ENCODE measurements at places on chromosomes 16 and 17.

- DNase-seq = no peak
Observed at GRCh38 chr16:21037736-21038135, 112.9 kb downstream of the DNAH3 start.

GRCh38 chr16:47129755-47130435 is 13.8 kb downstream of the NETO2 start:
- DNase-seq = no peak

- DNase-seq = peak; percentile 54
Observed at GRCh38 chr17:39676198-39676819, 8.1 kb downstream of the PNMT start.

GRCh38 chr17:76700617-76701470 is 9.9 kb downstream of the MXRA7 start:
- DNase-seq = no peak

DNA sequence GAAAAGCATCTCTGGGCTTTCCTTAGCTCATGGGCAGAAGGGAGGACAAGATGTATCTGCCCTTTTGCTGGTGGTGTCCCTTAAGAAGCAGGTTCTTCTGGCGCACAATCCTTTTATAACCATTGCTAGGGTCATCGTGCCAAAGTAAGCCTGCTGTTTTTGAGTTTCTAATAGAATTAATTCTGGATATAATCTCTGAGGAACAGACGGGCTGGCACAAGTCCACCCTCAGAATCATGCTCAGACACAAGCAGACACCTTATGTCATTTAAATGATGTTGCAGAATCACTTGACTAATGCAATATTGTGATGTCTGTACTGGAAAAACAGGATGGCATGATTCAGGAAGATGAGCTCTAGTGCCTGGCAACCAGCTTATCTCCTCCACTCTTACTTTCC is 18.8 kb upstream of the MMD start:
- peak; percentile 56 for DNase-seq

GRCh38 chr16:67999985-68000384 is 701 bp upstream of the DPEP2 start:
- no peak for DNase-seq

DNA sequence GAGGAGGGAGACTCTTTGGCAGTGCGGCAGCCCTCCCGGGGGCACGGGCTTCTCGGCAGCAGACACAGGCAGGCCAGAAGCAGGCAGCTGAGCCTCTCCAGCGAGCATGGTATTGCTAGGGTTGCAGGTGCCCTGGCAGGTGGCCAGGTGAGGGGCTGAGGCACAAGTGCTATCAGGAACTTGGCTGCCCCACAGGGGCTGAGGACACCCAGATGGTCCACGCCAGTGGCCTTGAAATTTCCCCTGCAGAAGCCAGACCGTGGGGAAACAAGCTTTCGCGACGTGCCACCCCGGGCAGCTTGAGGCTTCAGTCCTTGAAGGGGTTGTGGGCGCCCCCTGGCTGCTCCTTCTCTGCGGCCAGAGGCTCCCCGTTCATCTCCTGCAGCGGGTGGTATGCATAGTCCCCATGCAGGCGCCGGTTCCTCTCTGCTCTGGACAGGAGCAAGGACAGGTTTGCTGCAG is 8.5 kb downstream of the NAGPA start:
- peak; percentile 84 for DNase-seq

DNA sequence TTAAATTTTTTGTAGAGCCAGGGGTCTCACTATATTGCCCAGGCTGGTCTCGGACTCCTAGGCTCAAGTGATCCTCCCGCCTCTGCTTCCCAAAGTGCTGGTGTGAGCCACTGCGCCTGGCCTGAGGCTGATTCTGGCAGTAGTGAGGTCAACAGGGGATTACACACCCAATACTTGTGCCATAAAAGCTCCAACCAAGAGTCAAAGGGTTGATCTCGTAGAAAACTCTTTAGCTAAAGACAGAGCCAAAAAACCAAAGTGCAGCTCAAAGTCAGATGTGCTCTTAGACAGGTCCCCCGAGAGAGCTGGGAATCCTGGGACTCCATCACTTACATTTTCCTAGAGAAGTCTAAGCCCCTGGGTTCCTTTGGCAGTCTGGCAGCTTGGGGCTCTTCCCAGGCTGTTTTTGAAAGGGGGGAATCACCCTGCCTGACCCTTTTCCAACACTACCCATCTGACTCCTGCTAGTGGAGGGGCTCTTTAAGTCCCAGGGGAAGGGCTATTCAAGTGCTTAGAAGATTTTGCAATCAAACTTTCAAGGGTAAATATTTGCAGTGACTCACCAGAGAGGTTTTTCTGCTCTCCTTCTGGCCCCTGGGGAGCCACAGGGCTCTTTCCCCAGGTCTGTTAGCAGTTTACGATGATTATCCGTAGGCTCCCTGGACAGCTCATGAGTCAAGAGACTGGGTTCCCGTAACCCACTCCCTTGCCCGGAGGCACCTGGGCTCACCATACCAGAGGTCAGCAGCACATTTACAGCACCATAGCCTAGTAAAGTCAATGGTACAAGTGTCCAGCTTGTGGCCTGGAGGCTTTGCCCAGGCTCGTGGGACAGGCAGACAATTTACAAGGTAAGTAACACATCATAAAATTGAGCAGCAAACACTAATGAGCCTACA is 408.7 kb downstream of the SLC39A11 start:
- no peak for DNase-seq

DNA sequence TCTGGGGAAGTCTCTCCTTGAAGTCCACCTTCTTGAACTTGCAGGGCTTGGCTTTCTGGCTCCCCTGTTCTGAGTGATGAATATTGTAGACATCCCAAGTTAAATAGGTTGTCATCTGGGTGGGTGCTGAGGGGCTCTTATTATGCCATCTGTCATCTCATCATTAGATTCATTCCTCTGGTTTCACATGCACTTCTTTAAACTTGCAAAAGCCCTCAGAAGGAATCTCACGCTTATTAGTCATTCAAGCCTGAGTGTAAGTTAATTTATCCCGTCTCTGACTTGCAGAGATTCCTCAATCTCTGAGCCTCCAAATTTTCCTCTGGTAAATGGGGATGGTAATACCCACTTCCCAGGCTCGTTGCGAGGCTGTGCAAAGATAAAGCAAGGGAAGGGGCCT is 5.7 kb downstream of the MGAT5B start:
- DNase-seq = no peak

GRCh38 chr17:58238147-58238634 is at the start of gene LPO:
Gene LPO (plus strand): TSS chr17:58238584. CDS start chr17:58242980, 4,396 bp downstream.
- DNase-seq = no peak

DNA sequence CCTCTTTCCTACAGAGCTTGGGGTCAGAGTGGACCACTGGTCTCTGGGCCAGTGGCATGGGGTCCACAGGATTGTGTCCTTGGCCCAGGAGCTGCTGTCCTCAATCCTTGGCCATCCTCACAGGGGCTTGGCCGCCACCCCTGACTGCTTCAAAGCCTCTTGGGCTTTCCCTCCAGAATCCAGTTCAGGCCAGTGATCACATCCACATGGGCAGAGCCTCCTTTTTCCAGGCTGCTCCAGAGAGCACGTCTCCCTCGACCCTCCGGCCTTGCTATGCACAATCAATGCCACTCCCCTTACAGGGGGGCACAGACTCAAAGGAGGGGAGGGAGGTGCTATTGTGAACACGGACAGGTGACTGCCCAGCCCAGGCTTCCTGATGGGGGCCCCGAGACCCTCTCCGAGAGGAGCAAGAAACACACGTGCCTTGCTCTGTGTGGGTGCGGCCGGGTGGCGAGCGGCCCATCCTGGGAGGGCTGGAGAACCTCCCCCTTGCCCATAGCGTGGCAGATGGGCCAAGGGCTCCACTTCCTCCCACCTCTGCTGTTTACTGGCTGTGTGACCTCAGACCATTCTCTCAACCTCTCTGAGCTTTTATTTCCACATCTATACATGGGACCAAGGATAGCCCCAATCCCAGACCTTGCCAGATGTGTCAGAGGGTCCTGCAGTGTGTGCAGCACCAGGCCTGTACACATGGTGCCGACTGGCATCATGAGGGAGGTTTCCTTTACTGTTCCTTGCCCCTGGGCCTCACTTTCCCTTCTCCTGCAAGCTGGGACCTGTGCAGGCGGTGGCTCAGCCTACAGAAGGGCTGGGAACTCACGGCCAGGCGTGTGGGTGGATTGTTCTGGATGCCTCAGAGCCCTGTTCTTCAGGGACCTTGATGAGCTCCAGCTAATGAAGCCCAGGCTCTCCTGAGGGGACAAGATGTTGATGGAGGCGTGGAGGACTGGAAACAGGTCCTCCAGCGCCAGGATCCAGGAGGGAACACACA is 229.0 kb upstream of the GSE1 start:
- no peak for DNase-seq

GRCh38 chr17:77995146-77995852 is 36.8 kb downstream of the TNRC6C start:
- no peak for DNase-seq

GRCh38 chr17:20989991-20990855 is 52.6 kb downstream of the USP22 start:
- DNase-seq = no peak

DNA sequence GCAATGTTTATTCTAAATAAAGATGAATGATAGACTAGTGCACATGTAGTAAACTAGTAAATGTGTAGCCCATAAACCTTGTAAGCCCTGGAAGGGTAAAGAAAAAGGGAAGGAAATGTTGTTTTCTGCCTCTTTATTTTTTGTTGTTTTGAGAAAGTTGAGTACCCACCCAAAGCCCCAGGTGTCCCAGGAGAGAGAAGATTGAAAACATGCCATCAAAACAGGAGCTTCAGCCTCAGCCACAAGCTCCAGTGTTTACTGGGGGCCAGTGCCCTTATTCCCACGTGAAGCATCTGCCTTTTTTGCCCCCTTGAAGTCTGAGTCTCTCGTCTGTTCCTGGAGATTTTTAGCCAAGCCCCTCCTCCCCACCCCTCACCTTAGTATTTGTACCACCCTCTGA is 121.5 kb downstream of the PRKCB start:
- no peak for DNase-seq

GRCh38 chr17:81399481-81400153 is 4.4 kb downstream of the BAHCC1 start:
- DNase-seq = no peak

DNA sequence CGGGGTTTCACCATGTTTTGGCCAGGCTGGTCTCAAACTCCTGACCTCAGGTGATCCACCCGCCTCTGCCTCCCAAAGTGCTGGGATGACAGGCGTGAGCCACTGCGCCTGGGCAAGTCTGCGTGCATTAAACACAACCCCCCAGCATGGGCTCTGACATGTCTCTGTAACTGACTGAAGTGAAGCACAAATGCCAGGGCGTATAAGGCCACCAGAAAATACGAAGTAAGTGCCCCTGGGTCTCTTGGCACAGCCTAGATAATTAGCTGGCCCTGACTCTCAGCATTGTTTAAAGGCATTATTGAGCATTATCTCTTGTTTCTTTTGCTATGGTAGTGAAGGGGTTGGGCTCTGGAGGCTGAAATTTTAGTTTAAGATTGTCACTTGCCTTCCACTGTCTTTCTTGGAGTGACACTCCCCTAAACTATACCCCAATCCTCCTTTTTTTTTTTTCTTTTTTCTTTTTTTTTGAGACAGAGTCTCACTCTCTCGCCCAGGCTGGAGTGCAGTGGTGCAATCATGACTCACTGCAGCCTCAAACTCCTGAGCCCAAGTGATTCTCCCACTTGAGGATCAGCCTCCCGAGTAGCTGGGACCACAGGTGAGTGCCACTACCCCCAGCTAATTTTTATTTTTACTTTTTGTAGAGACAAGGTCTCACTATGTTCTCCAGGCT is 8.2 kb upstream of the SEC14L1 start:
- no peak for DNase-seq

DNA sequence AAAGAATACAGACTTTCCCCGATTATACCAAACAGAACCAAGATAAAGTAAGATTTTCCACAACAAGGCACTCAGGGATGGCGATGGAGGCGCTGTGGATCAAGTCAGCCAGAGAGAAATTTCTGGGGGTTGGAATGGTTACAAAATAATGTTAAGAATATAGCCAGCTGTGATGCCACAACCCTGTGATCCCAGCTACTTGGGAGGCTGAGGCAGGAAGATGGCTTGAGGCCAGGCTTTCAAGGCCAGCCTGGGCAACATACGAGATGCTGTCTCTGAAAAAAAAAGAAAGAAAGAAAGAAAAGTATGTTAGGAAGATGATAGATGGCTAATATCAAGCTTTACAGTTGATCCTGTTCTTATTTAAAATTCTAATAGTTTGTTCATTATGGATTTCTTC is 10.6 kb upstream of the ALOX12 start:
- DNase-seq = no peak

GRCh38 chr16:11708421-11708820 is 34.2 kb downstream of the TXNDC11 start:
- no peak for DNase-seq

- DNase-seq = peak; percentile 80
Observed at GRCh38 chr17:42531455-42532354, 4.3 kb upstream of the NAGLU start.

DNA sequence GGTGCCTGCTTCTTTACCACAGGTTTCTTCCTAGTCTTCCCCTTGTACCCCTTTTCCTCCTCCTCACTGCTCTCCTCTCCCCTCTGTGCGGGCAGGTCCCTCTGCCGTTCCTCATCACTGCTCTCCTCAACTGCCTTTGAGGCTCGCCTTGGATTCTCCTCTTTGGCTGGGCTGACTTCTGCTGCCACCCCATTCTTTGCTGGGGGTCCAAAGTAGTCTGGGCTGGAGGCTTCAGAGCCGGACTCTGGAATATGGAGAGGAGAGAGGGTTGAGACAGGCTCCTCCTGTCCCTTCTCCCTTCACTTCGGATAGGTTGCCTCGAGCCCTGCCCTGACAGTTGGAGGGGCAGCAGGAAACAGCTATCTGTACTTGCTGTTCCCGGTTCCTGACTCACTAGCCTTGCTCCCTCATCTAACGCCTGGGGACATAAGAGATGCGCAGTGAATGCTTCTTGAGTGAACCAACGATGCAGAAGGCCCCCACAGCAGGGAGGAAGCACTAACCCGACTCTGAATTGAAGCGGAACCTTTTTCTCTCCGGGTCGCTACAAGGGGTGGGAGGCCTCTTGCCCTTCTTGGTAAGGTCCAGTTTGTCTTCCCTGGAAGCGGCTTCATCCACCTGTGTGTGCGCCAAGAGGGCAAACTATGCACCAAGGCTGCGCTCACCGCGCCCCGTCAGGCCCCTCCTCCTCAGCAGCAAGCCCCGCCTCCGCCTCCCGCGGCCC is 655 bp downstream of the HIRIP3 start:
- DNase-seq = peak; percentile 59

GRCh38 chr17:13822700-13823099 is 221.0 kb upstream of the HS3ST3A1 start:
- peak; percentile 49 for DNase-seq

GRCh38 chr17:78034429-78035091 is 76.1 kb downstream of the TNRC6C start:
- no peak for DNase-seq

- no peak for DNase-seq
Observed at GRCh38 chr17:13509527-13509926, 92.2 kb downstream of the HS3ST3A1 start.
